ENCODE measurements at places on chromosomes 11 and 22.

DNA sequence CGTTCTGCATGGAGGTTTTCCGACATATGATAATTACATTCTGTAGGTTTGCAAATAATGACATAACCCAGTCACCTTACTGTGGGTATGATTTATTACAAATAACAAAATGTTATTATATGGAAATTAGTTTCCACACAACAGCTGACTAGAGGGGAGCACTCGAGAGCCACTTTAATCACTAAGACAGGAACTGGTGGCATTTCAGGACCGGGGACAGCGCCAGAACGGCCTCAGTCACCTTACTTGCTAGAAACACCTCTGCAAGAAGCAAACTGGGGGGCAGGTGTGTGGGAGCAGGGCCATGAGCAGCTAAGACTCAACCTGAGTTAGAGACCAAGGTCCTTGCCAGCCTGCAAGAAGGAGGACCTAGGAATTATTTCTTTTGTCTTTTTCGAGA is 199.9 kb downstream of the DSCAML1 start:
- DNase-seq, result no peak

DNA sequence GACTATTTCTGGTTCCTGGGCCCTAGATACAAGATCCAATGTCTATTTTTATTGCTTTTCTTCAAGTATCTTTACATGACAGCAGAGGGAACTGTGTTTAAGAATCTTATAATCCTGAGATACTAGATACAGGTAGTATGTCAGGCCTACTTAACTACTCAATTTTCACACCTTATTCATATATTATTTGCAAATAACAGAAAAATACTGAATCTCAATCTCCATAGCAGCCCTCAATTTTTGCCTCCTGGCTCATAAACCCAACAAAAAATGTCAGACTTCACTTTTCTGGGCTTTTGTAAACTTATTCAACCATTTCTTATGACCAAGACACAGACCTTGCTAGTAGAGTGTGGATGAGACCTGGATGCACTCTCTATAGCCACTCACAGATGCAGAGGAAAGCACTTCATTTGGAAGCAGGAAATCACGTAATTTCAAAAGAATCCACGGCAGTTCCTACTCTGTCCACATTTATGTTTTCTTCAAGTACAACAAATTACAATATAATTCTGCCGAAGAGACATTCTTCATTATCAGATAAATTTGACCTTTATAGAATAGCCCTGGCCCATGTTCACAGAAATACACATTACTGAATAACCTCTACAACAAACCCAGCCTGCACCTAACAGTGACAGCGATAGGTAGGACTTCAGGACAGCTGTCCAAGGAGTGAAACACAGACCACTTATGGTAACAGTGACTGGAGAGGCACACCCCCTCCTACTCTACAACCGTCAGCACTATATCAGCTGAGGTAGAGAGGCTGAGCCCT is 62.0 kb upstream of the YPEL1 start:
- DNase-seq, result no peak

DNA sequence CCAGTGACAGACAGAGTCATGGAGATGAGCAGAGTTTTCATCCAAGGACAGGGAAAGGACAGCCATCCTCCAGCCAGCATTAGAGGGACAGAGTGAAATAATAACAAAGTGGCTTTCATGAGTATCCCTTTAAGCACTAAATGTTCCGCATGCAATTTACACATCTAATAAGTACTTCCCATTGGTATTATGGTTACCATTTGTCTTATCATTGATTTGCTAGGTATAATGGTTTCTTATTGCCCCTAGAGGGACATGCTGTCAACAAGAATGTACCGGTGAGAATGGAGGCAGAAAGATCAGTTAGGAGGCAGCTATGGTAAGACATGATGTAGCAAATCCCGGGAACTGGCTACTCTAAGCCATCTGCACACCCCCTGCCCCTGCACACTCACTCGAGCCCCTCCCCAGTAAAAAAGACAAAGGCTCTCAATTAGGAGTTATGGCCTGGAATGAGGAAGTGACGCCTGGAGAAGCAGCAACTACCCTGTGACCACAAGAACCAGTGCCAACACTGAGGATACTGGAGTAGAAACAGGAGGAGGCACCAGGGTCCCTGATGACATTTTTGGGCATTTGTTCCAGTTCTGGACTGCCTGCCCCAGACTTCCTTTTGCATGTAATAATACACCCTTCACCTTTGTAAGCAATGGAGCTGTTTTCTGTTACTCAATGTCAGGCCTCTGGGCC is 30.2 kb upstream of the HMGXB4 start:
- no peak for DNase-seq

GRCh38 chr11:36695571-36695970 is 97.5 kb upstream of the RAG2 start:
- DNase-seq, result no peak

DNA sequence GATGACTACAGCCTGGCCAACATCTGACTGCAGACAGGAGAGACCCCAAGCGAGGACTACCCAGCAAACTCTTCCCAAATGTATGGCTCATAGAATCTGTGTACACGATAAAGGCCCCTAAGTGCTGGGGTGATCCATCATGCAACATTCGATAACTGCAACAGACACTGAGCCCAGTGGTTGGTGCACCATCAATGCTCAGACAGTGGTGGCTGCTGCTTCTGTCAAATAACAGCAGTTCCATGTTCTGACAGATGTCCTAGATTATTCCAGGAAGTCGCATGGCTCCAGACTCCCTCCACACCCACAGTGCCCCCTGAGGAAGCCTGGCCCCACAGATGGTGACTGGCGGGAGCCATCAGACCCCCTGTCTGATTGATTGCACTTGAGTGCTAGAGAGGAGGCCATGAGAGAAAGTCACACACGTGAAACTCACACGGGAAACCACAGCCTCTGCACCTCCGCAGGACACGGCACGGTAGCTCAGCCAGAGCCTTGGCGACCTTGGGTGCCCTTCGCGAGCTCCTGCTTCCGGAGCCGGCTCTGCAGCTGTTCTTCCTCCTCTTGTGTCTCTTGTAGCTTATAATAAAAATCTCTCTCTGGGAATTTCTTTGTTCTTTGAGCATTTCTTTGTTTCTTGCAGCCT is 1155.9 kb downstream of the TBC1D22A start:
- DNase-seq, result no peak

DNA sequence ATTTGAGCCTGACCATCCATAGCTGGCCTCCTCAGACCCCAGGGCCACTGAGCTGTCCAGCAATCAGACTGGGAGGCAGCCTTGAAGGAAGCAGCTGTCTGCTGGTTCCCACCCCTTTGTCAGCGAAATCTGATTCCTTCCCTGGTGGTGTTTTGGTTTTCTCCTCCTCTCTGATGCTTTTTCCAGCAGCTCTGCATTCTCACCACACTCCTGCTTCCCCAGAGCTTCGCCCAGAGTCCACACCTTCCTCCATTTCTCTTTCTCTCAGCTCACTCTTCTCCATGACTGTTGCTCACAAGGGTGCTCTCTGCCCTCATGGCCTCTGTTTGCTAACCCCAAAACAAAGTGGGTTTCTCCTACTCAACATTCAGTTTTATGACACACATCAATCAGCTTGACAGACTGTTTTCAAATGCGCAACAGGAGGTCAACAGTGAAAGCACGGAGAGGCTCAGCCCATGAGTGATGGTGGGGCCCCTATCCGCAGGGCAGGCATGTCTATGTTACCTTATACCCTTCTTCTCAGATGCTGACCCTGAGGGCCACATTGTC is 130.6 kb upstream of the MTNR1B start:
- DNase-seq, result no peak

DNA sequence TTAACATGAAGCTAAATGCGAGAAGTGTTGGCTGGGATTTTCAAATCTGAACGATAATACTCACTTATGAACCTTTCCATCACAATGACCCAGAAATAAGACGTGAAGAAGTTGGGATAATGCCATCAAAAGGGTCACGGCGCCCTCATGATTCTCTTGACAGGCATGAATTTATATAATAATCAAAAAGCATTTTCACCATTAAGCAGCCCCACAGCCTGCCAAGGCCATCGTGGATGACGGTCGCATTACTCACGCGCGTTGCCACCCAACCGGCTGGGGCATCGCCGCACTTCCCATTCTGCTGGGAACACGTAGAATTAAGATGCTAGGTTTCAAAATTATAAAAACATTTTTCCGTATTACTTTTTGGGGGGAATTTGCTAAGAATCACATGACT is 18.9 kb upstream of the GAL start:
- DNase-seq, result no peak

DNA sequence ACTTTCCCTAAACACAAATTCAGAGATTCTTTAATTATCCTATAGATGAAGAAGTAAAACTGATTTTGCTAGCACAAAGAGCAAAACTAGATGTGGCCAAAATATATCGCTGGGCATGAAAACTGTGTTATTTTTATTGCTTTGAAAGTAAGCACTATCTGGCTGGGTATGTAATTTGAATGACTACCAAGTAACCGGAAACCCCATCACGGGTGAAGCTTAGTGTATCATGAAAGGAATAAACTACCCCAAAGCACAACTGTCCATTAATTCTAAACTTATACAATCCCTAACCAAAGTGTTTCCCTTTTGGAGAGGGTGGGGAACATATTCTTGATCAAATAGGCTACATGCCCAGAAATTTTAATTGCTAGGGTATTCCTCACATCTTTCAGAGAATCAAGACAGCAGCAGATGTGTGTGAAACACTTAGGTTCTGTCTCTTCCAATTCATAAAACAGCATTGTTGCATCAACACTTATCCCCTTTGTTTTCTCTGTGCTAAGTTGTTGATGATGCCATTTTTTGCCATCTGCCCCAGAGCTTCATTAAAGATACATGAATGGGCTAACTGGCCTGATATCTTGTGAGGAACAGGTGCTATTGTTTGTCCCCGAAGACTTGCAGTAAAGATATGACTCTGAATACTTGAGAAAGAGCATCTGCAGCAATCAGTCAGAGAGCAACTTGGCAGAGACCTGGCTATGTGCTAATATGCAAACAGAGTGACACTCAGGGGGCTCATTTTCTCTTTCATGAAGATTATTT is 238.2 kb downstream of the SOX6 start:
- DNase-seq, result peak; percentile 75

- no peak for DNase-seq
These were observed 199.5 kb downstream of the FAM76B start for GRCh38 chr11:95589893-95590612.

DNA sequence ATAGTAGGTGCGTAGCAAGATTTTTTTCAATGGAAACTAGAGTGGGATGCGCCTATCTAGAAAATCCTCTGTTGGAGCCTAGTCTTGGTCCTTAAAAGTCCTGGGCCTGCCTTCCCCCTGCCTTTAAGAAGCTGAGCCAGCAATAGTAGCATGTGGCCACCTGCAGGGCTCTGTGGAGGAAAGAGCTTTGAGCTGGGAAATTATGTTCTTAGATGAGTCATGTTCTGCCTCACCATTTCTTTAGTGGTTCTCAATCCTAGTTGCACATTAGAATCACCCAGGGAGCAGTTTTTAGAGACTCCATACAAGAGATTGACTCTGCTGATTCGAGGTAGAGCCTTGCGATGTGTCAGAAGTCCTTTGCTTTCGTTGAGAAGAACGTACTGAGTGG is 133.5 kb downstream of the COMMD9 start:
- DNase-seq, result no peak

GRCh38 chr11:9756461-9756860 is 92.6 kb downstream of the SWAP70 start:
- no peak for DNase-seq

GRCh38 chr11:65616575-65617001 is 1.0 kb downstream of the PCNX3 start:
- DNase-seq, result no peak

Measured in spinal cord (tissue), 10 donors.